ENCODE measurements at places on chromosomes 7 and 10. TPM values are rescaled to one million over a fixed set of nuclear protein-coding genes. Genes with fewer than 3 reads are reported as not detected.

Gene MAGI2
- 0.40 TPM for total RNA-seq

Gene MYOZ1
- not detected for total RNA-seq

Gene CASTOR2
- 4.3 TPM for total RNA-seq

Gene HOXA9
- total RNA-seq: 0.32 TPM

Gene FRAT2
- total RNA-seq: 5.8 TPM

Gene OR2A5
- total RNA-seq: not detected

Gene PHKG1
- total RNA-seq: 0.52 TPM

Gene PCLO
- 1.2 TPM for total RNA-seq

Gene MEPCE
- total RNA-seq: 42.4 TPM

Gene SFRP4
- 7.7 TPM for total RNA-seq

Gene CTTNBP2
- total RNA-seq: 0.61 TPM

Gene RALA
- 29.9 TPM for total RNA-seq

Gene CYP26A1
- total RNA-seq: 3.9 TPM

Gene OR9A2
- not detected for total RNA-seq

Gene BMPER
- 5.7 TPM for total RNA-seq

Gene HOXA1
- total RNA-seq: 3.8 TPM

Gene AKR1C4
- 0.32 TPM for total RNA-seq

Gene SHH
- total RNA-seq: 2.2 TPM

Gene XRCC2
- total RNA-seq: 4.5 TPM

Gene PRSS1
- total RNA-seq: not detected

Gene EPO
- not detected for total RNA-seq

Gene GRM3
- total RNA-seq: not detected

Gene PIK3CG
- not detected for total RNA-seq

Gene MACROH2A2
- total RNA-seq: 27.7 TPM

Gene OR6V1
- total RNA-seq: not detected

Gene ENO4
- 0.59 TPM for total RNA-seq

Gene PPP1R9A
- total RNA-seq: 3.3 TPM

Gene ANAPC16
- 82.6 TPM for total RNA-seq

Gene TMEM72
- not detected for total RNA-seq

Gene AGR3
- total RNA-seq: not detected

Gene CHAT
- not detected for total RNA-seq

Measured in A549 treated with ZK216348 at 1 μM for 4 hours (cell line).